Spleen (tissue), 13 donors: ENCODE measurements at places on chromosomes 2 and 18. TPM values are rescaled to one million over a fixed set of nuclear protein-coding genes. Genes with fewer than 3 reads are reported as not detected.

DNA sequence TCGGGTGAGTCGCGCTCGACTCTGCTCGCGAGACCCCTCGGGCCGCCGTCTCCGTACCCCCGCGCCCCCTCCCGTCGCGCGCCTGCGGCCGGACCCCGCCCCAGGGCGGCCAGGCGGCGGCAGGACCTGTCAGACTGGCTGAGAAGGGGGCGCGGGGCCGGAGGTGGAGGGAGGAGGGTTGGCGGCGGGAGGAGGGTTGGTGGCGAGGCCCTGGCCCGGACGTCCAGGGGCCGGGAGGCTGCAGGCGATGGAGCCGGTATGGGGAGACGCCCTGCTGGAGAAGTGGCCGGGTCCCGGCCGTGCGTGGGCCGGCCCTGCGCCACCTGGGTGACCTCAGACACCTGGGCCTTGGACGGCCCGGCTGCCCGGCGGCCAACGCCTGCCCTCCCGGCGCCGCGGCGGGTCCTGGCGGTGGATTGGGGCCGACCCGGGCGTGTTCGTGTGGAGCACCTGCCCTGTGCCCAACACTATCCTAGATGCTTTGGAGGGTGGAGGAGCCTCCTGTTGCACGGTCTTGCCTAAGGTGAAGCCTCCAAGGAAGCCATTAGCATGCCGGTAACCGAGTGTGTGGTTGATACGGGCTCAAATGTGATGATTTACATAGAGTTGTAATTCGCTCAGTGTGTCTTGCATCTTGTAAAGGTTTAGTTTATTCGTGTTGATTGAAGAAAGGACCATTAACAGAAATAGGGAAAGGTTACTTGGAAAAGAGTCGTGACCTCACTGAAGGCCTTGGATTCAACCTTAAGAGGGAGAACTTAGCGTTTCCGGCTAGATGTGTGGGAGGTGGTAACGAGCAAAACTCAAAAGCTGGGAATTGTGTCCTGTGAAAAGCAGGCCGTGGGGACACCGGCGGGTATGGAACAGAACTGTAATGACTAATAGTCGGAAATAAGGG, 550 bp downstream of the MYL12B start:
- H3K36me3 ChIP-seq = peaks cover 15% of the 10 kb centered on the region
- peak overlapping the region; percentile 88 for H3K4me3 ChIP-seq
- H3K4me1 ChIP-seq = peaks cover 75% of the 10 kb centered on the region
- no peaks in the 10 kb centered on the region for H3K27me3 ChIP-seq
- DNase-seq = no peak

DNA sequence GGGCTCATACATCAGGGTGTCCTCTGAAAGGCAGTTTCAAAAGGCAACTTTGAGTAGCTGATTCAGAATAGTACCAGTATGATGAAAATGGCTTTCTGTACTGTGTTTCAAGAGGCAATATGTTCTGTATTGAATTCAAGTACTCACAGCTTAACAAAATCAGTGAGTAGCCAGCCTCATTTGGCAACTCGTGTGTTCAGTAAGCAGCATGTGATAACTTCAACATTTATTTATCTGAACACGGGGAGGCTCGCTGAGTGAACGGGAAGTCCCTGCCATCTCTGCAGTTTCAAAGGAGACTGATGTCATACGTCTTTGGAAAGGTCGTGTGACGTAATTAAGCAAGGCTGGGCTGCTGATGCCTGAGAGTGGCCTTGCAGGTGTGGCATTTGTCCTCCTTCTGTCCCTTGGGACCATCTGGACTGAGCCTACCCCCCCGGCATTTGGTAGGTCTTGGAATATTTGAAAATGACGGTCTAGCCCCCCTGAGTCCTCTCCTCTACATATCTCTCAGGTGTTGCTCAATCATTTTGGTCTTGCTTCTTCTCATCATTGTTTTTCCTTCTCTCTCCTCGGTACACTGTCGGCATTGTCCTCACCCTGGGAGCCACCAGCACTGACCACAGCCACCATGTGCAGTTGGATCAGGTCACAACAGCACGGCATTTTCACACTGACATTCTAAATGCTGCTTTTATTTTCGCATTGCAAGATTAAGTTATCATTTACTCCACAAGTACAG, 62.8 kb downstream of the SMIM21 start:
- H3K27ac ChIP-seq = no peak overlapping the region
- H3K4me1 ChIP-seq = peaks cover 17% of the 10 kb centered on the region
- no peak for DNase-seq

DNA sequence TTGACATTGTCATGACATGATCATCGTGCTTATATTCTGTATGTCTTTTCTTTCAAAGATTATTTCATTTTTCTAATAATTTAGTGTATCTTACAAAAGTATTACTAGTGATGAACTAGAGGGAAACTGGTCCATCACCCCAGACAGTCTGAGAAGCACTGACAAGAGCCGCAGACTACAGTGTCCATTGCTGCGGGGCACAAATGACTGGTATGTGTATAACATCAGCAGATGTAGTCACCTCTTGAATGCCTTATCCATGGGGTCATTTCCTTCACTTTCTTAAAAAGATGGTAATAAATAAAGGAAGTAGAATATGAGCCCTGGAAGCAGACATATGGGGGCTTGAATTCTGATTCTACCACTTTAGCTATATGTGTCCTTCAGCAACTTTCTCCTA, 29.6 kb downstream of the NEMP2 start:
- H3K27ac ChIP-seq = no peak overlapping the region
- no peak overlapping the region for H3K4me3 ChIP-seq
- no peaks in the 10 kb centered on the region for H3K27me3 ChIP-seq

DNA sequence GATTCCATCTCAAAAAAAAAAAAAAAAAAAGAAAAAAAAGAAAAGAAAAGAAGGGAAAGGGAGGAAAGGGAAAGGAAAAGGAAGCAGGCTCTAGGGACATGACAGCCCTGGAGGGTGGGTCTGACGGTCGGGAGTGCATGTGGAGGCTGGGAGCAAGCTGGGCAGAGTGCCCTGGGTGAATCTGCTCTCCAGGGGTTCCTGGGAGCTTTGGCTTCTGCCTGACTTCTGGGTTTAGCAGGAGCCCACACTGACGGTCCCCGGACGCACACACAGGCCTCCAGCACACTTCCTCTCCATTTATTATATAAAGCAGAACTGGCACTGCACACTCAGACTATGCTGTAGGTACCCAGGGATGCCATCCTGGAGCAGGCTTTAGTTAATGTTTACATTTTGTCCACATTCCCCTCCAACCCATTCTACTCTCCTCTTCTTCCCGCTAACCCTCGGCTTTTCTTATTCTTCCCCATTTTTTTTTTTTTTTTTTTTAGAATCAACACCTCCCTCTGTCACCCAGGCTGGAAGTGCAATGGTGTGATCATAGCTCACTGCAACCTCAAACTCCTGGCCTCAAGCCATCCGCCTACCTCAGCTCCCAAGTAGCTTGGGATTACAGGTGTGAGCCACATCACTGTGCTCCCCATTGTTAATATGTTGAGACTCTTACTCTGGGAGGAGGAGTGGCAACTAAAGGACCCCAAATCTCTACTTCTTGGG, 151.1 kb upstream of the SLC1A4 start:
- H3K27ac ChIP-seq = peak overlapping the region; percentile 46
- DNase-seq = peak; percentile 81
- H3K27me3 ChIP-seq = no peaks in the 10 kb centered on the region
- no peaks in the 10 kb centered on the region for H3K36me3 ChIP-seq
- peaks cover 13% of the 10 kb centered on the region for H3K4me1 ChIP-seq

GRCh38 chr2:160891353-160891740, 268.9 kb upstream of the TANK start:
- no peak overlapping the region for H3K4me3 ChIP-seq
- no peaks in the 10 kb centered on the region for H3K27me3 ChIP-seq
- no peaks in the 10 kb centered on the region for H3K4me1 ChIP-seq
- no peak overlapping the region for H3K27ac ChIP-seq
- H3K36me3 ChIP-seq = no peaks in the 10 kb centered on the region

Gene HRH4
- total RNA-seq = 1.3 TPM

Gene ALPP
- total RNA-seq = not detected
